ENCODE measurements at places on chromosomes 5 and 9.
A peak's percentile ranks its signal among the peaks of the same experiment; 100 is the strongest.

- peak; percentile 64 for DNase-seq
Measured at GRCh38 chr9:36151316-36152210, 15.0 kb downstream of the GLIPR2 start.

GRCh38 chr9:17810728-17811571 is 232.1 kb downstream of the SH3GL2 start:
- peak; percentile 11 for DNase-seq

- DNase-seq = no peak
Measured at GRCh38 chr5:88941581-88941980, 58.6 kb upstream of the MEF2C start.

DNA sequence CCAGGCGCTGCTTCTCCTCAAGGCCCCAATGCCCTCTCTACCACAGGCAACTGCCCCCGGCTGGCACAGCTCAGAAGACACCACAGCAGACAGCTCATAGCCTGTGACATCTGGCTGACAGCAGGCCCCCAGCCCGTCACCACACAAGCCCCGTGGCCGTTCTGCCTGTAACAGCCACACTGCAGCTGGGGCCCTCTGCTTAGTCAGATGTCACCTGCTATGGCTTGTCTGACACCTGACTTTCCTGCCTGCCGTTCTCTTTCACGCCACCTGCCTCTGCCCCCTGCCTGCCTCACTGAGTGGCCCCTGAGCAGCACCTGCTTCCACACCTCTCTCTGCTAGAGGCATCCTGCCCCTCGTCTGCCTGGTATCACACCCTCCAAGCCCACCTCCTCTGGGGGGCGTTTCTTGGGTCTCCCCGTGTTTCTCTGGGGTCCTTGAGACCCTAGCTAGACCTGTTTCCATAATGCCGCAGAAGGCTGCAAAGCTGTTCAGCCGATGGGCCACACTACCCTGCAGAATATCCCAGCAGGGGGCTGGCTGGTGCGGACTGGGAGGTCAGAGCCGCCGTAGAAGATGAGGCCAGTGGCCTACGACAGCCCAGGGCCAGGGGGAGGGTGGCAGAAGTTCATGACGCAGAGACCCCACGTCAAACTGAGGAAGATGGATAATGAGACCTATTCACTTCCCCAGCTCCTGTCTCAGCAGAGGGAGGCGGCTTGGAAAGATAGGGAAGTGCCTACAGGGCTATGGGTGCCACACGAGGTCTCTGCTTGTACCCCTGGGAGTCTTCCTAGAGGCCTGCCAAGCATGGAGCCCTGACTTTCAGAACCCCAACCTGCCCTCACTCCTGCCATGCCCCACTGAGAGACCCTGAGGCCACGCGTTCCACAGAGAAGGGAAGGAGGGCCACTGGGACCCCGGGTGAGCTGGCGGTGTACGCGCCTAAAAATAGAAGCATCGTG is 95.1 kb downstream of the ZNF354C start:
- no peak for DNase-seq
